ENCODE measurements at places on chromosomes 3 and 15.

DNA sequence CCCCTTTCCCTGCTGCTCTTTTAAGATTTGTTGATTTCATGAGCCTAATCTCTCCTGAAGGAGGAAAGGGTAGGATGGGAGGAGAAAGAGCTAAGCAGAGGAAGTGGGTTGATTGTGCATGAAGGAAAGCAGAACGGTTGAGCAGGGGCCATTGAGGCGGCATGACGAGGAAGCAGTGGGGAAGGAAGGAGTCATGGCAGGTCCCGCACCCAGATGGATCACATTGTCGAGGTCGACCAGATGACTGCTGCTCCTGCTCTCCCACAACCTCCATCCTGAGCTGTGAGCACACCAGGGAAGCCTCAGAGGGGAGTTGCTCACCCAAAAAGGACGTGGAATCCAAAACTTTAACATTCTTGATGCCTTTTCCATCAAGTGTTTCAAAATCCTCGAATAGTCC lies 42.8 kb downstream of the ABTB1 start:
- DNase-seq: no peak

DNA sequence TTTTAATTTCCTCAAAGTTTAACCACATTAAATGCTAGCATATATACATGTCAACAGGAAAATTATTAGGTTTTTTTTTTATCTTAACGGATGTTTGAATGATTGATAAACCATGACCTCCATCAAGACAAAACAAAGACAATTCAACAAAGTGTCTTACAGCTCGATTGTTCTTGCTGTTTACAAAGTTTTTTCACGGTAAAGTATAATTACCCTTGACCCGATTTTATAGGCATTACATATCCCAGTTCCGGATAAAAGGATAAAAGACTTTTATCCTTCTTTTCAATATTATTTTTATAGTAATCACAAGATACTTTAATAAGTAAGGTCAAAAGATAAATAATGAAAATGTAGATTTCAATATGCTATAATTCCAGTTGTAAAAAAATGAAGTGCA lies 96.9 kb downstream of the RORA start:
- DNase-seq: no peak

DNA sequence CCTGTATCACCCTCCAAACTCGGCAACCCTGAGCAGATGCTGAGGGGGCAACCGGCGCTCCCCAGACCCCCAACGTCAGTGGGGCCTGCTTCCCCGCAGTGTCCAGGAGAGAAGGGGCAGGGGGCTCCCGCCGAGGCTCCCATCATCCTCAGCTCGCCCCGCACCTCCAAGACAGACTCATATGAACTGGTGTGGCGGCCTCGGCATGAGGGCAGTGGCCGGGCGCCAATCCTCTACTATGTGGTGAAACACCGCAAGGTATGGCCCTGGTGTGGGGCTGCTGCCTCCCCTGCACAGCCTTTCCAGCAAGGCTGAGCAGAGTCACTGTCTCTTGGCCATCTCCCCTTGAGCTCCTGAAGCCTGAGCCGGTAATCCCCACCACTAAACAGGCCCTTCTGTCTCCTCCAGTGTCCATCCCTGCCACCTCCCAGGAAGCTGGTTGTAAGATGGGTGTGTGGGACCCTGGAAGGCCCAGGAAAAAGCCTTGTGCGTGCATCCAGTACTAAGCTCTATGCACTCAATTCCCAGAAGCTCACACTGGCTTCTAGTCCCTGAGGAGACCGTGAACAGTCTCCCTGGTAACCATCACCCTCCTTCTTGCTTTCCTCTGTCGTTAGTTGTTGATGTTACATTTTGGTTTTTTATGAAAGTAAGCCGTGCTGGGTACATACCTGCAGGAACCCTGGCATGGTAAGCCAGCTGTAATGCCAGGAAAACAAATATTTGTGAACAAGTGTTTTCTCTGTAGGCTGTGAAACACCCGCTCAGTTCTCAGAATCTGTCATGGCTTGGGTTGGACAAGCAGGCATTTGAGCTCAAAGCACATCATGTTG lies 63.3 kb downstream of the BOC start:
- no peak for DNase-seq

- DNase-seq: no peak
Observed at GRCh38 chr15:28022181-28022580, 76.9 kb downstream of the OCA2 start.

DNA sequence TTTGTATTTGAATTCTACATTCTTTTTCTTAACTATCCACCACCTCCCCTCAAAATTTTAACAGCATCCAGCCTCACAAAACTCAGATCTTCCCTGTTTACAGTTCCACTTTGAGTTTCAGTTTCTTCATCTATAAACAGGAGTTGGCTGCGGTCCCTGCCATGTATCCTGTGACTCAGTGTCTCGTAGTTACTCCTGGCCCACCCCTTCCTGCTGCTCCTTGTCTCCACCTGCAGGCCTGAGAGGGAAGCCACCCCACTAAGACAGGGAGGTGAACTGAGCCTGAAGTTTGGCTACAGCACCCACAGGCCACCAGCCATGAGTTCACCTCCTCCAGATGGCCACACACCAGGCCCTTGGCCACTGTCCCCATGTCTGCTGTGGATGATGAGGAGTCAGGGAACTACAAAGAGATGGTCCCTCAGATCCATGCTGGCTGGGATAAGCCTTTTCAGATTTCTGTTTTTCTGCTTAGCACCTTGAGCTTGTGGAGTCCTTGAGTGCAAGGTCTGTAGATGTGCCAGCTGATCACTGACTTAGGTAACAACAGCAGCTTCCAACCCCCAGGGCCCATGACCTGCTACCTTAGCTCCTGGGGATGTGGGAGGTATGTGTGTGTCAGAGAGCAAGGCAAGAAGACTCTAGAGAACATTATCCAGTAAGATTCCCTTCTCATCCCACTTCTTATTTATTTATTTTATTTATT lies 37.5 kb downstream of the CD86 start:
- no peak for DNase-seq

GRCh38 chr3:129892486-129892856 lies 1.0 kb downstream of the TMCC1 start:
- DNase-seq: no peak

DNA sequence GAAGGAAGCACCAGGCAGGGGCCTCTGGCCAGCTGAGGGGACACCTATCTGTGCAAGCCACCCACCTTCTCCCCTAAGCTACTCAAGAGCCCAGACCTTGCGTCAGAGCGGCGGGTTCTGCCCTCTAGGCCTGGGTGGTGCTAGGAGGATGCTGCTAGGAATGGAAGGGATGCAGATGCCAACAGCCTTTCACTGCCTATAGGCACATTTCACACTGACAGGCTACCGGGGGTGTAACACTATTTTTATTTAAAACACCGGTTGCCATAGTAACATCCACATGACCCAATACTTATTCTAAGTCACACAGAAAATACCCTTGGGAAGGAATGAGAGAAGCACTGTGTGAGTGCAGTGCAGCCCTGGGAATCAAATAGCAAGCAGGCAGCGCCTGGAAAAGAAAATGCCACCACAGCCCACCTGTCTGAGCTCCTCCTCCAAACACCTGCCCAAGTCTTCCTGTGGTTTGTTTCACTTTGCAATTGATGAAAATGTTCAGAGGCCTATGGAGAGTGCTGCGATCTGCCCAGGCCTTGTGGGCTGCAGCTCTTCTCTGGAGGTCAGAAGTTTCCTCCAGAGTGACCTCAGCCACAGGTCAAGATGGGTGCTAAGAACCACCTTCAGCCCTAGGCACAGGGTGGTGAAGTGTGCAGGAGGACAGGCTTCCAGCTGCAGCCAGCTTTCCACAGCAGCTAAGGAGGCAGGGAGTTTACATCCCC lies 113.5 kb upstream of the TOPAZ1 start:
- no peak for DNase-seq

- peak; percentile 82 for DNase-seq
Observed at GRCh38 chr15:80455668-80456442, 51.7 kb downstream of the ARNT2 start.

- DNase-seq: peak; percentile 30
Observed at GRCh38 chr15:40316931-40317330, 6.6 kb upstream of the INAFM2 start.
